ENCODE measurements at places on chromosomes 2 and 18.
A peak's percentile ranks its signal among the peaks of the same experiment; 100 is the strongest.

DNA sequence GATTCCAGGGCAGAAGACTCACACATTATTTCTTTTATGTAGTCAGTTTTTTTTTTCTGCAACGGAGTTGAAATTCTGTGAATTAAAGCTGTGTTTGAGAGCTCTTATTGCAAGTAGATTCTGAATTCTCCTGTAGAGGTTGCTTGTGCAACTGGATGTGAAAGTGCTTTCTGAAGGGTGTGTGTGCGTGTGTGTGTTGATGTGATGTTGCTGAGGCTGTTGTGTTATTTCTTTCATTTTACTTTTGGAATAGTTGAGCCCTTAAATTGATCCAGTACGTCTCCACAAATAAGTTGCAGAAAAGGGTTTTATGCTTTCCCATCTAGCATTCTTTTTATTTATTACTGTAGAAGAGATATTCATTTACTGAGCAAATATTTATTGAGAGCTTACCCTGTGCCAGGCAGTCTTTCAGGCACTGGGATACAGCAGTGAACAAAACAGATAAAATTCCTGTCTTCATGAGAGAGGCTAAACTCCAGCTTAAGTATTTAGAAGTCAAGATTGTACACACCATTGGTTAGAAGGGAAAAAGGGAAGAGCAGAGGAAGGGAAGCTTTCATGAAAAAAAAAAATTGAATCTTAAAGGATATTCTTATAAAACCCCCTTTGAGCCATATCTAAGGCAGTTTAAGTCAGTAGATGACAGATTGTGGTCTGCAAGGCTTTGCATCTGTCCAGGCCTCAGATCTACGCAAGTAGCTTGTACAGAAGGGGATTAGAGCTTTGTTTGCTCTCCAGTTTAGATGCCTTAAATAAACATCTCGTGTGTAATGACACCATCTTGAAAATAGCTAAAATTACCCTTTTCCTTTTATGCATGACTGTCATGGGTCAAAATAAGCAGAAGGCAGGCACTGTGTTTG is 58.2 kb downstream of the MYO1B start:
- DNase-seq, result no peak

DNA sequence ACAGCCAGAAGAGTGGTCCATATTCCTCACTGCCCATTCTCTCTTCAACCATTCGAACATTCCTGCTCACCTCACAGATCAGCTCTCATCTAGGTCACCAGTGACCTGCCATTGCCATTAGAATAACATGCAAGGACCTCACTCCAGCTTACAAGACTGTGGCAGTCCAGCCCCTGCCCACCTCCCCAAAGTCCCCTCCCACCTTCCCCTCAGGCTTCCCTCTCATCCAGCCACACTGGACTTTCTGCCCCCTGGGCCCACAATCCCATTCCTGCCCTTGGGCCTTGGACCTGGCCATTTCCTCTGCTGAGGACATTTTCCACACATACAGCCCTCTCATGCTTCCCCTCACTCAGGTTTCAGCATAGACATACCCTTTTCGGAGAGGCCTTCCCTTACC is 5.2 kb upstream of the TMEM177 start:
- DNase-seq, result no peak

- no peak for DNase-seq
Measured at GRCh38 chr2:37855283-37856041, 69.6 kb upstream of the RMDN2 start.

DNA sequence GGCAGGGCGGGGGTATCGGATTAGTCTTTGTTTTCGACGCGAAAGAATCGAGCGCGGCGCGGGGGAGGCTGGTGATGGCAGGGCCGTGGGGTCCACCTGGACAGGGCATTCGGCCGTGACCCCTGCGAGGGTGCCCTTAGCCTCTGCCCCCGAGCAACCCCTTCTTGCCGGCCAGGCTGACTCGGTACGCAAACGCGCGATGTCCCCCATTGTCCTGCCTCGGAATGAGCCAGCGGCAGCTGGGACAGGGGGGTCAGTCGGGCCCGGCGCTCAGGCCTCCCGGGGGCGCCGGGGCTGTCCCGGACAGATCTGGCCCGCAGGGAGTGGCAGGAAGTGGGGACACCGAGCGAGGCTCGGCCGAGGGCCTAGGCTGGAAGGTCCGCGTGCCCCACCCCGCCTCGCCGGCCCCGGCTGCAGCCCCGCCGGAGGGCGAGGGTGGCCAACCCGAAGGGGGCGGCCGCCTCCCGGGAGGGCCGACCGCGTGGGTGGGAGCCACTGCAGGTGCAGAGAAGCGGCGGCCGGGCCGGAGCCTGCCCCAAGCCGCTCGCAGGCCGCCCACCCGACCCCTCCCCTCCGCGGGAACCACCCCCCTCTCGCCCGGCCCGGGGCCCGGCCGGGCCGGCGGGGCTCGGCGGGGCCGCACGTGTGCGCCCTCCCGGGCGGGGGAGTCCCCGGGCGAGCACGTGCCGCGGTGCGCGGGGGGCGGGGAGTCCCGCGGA is at the start of gene TET3:
TSS of gene TET3 (plus strand) at position 708 of the 719 bp plus-strand sequence. CDS start 1,494 bp downstream, outside the sequence.
- peak; percentile 91 for DNase-seq

DNA sequence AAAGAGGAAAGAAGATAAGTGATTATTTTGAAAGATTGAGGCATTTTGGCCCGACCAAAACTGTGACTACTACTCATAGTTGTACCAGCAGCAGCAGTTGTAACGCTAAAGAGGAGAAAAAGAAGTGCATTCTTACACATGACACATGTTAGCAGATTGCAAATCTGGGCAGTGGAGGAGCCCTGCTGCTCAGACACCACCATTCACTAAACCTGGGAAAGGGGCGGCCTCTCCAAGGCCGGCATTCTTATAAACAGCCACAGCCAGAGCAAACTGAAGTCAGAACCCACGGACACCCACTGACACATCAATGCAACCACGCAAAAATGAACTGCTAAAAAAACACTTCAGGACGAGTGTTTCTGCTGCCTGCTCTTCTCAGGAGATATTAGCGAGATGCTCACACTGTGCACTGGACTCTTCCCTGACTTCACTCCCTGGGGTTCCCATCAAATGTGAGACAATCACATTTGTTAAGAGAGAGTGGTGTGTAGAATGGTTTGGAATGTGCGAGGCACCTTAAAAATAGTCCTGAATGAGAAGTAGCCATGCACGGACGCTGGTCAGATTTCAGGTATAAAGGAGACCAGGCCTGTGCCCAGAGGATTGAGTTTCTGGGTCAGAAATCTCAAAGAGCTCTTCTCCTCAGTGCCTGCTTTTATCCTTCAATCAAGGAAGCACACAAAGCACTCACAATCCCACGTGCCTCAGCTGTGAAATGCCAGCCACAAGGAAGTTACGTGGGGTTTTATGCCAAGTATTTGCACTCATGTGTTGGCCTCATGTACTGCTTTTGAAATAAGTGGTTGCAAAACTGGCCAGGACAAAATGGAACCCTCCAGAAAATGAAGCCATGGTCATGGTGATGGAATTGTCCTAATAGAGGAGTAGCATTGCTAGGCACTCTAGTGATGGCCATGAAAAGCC is 83.4 kb downstream of the MTCL1 start:
- DNase-seq, result no peak

DNA sequence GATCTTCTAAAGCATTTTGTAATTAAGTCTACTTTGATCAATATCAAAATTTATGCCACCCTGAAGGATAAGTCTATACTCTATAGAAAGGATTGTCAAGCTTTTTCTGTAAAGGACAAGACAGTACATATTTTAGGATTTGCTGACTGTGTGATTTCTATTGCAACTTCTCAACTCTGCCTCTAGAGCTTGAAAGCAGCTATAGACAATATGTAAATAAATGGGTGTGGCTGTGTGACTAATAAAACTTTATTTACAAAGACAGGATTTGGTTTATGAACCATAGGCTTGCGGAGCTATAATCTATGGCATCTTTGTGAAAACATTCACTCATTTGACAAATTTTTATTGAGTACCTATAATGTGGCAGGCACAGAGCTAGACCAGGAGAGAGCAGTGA is 18.4 kb downstream of the UPP2 start:
- no peak for DNase-seq

GRCh38 chr2:46643493-46643892 is 164.1 kb downstream of the TMEM247 start:
- no peak for DNase-seq

DNA sequence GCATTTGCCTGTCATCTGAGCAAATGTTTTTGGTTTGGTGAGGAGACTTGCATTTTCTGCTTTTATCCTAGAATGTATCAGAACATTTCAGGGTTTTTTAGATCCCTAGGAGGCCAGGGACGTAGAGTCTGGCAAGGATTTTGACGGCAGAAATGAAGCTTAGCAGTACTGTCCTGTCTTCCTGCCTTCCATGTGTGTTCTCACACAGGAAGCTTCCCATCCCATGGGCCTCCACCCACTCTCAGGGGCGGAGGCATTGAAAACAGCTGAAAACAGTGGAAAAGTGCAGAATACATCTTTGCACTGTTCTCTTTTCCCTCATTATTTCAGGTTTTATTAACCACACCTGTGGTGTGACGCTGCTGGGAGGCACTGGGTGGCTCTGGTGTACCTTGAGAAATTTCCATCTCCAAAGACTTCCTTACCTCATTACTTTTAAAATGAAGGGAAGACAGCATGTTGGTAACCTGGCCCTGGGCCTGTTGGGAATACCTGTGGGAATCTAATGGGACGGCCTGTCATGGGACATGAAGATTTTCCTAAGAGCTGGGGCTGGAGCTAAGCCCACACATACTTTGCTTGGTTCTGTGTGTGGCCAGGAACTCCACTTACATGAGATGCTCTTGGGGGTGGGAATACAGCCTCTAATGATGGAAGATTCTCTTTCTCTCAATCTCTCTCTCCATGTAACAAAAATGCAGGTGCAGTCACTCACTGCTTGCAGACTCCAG is 20.5 kb downstream of the PCARE start:
- peak; percentile 52 for DNase-seq

DNA sequence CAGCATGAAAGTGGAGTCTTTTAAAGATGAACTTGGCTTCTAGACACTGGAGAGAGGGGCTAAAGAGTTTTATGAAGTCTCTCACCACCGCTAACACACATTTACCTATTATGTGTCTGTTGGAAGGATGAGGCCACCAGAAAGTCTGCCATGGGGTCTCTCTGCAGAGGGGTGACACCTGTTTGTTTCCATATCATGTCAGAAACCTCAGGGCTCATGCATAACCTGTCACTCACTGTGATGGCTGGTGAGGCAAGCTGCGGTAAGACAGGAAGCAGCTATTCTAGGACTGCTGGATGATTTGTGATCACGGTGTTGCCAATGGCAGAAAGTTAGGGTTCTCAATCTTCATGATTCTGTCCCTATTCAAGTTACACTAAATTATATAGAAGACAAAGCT is 60.8 kb upstream of the DNMT3A start:
- no peak for DNase-seq

DNA sequence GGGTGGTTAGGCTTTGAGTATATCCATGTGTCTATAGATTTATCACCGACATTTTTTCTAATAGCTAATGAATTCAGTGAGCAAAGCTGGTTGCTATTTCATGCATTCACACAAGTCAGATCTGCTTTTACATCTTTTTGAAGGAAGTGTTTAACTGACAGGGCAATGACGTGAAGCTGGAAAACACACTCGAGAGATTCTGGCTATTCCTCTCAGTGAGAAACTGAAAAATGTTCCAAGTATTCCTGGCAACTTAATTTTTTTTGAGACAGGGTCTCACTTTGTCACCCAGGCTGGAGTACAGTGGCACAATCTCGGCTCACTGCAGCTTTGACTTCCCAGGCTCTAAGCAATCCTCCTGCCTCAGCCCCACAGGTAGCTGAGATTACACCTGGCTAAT is 21.2 kb downstream of the RNF138 start:
- no peak for DNase-seq

DNA sequence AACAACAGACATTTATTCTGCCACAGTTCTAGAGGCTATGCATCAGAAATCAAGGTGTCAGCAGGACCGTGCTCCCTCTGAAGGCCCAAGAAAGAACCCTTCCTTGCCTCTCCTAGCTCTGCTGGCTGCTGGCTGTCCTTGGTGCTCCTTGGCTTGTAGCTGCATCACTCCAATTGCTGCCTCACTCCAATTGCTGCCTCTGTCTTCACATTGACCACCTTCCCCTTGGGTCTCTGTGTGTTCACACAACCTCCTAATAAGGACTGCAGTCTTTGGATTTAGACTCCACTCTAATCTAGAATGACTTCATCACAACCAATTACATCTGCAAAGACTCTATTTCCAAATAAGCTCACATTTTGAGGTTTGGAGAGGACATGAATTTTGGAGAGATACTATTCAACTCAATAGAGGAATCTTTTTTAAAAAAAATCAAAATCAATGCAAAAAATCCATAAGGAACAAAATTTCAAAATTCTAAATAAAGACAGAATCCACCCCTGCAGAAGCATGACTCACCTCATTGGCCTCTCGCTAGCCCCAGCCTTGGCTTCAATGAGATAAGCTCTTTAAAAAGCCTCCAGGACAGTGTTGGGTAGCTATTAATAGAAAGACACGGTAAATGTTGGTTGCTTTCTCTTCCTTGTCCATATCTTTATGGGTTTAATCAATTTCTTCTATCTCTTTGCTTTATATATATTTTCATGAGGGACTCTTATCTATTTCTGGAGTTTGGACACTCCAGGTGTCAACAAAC is 267.6 kb upstream of the MGAT5 start:
- no peak for DNase-seq

DNA sequence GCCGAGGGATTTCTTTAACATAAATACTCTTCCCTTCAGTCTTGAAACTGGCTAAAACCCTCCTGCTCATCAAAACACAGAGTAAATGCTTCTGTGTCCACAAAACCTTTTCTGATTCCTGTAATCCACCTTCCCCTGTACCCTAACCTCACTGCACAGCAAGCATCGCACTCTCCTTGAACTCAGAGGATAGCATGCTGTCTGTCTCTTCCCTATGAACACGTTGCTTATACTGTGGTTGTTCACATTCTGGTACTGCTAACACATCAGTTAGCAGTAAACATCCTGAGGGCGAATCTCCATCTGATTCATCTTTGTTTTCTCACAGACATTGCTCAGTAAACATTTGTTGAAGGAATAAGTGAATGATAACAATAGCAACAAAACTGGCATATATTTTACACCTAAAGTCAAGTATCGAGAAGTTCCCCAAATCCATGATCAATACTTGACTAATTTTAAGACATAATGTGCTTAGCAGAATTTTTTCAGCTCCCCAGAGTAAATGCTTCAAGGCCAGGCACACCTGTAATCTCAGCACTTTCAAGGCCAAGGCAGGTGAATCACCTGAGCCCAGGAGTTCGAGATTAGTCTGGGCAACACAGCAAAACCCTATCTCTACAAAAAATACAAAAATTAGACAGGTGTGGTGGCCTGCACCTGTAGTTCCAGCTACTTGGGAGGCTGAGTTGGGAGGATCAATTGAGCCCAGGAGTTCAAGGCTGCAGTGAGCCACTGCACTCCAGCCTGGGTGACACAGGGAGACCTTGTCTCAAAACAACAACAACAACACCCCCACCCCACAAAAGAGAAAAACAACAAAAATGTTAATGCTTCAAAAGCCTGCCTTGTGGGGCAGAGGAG is 45.6 kb upstream of the LPIN2 start:
- no peak for DNase-seq

All from SK-N-SH (cell line).